Effector memory CD4-positive, alpha-beta T cell (primary cell): ENCODE measurements at places on chromosomes 13 and 19.

- no peak for DNase-seq
Observed at GRCh38 chr13:110133425-110134235, 173.3 kb downstream of the COL4A1 start.

DNA sequence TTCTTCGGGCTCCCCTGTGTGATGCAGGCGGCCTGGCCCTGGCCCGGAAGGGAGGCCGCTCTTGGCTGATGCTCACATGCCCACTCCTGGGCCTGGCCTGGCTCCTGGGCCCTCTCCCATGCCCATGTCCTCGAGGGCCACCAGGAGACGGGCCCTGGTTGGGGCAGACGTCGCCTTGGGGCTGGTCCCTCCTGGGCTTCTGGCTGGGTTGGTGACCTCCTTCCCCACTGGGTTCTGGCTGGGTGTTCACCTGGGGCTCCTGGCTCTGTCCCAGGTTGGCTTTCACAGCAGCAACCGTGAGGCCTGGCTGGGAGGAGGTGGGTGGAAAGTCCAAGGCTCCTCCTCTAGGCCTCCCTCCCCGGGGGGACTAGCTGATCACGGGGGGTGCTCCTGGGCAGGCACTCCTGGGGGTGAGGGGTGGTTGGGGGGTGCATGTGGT lies 15.5 kb upstream of the SLC7A10 start:
- no peak for DNase-seq

- no peak for DNase-seq
Observed at GRCh38 chr13:63948045-63948444, 2532.4 kb upstream of the PCDH20 start.

DNA sequence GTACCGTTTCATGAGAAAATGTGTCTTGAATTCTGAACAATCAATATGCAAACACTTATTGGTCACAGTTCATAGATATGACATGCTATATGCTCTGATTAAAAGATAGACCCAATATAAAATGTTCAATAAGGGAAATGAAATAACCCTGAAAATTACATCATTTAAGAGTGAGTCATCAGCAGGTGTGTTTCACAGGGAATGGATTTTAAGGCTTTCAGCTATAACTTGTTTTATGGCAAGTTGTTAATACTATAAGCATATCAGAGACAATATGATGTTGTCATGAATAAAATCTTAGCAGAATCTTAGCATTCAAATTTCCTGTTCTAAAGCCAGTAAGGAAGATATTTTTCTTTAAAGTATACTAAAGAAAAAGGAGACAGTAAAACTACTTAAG lies 483.4 kb upstream of the PCDH9 start:
- no peak for DNase-seq

DNA sequence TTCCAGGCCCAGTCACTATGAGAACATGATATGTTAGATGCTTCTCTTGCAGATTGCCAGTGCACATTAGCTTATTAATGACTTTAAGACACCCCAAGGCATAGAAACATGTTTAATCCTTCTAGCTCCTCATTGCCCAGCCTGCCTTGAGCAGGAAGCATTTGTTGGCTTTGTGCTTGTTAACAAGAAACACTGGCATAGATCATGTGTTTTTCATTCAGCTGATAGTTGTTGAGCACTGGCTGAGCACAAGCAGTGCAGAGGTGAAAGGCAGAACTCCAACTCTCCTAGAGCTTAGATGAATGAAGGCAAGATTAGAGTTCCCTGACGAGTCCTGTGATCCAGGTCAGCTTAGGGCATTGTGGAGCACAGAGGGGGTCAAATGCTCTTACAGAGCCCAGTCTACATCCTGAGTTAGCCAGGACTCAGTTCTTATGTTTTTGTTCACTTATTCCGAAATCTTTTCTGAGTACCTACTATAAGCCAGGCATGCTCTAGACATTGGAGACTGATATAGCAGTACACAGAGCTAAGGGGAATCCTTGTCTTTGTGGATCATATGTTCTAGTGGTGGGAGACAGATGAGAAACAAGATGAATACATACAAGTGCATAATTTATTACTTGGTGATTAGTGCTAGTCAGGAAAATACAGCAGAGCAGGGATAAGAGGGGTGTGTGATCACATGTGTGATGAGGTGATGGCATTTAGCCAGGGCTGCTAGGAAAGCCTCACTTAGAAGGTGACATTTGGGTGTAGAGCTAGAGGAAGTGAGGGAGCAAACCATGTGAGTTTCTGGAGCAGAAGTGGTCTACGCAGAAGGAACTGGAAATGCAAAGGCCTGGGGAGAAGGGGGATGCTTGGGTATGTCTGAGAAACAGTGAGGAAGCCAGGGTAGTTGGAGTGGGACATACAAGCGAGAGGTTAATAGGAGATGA lies 101.2 kb downstream of the WASF3 start:
- no peak for DNase-seq

- DNase-seq = no peak
Observed at GRCh38 chr19:4916292-4917082, 7.2 kb downstream of the UHRF1 start.

DNA sequence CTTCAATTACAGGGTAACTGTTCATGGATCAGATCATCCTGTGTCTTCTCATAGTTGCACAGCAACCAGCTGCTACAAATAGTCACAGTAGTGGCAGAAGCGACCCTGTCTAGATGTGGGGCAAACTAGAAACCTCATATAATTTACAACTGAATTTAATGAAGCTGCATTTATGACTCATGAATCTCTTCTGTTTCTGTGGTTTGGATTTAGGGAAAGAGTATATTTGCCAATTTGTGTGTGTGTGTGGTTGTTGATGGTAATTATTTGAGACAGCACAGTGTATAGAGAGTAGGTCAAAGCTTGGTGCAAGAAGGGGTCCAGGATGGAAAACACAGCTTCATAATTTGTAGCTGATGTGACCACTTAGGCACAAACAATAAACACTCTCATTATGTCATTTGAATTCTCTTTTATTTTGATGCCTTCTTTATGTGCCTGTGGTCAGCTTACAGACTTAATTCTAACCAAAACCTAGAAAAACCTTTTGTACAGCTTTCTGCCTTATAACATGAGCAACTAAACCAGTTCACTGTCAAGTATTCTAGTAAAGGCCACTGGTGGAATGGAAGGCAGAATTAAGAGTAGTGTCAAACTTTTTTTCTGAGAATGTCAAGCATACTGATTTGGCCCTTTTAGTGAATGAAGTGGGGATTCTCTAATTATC lies 218.1 kb downstream of the TBC1D4 start:
- no peak for DNase-seq
